PC-3 (cell line): ENCODE measurements at places on chromosomes 7 and 10. TPM values are rescaled to one million over a fixed set of nuclear protein-coding genes. Genes with fewer than 3 reads are reported as not detected.

Gene SORBS1
- total RNA-seq: 3.7 and 4.1 TPM in 2 replicates

Gene TMEM130
- not detected in 2 replicates for total RNA-seq

Gene RALA
- total RNA-seq: 7.5 and 12.9 TPM in 2 replicates

Gene C7orf33
- not detected in 2 replicates for total RNA-seq
